NAMALWA (cell line): ENCODE measurements at places on chromosomes 16 and 17.
A peak's percentile ranks its signal among the peaks of the same experiment; 100 is the strongest.

DNA sequence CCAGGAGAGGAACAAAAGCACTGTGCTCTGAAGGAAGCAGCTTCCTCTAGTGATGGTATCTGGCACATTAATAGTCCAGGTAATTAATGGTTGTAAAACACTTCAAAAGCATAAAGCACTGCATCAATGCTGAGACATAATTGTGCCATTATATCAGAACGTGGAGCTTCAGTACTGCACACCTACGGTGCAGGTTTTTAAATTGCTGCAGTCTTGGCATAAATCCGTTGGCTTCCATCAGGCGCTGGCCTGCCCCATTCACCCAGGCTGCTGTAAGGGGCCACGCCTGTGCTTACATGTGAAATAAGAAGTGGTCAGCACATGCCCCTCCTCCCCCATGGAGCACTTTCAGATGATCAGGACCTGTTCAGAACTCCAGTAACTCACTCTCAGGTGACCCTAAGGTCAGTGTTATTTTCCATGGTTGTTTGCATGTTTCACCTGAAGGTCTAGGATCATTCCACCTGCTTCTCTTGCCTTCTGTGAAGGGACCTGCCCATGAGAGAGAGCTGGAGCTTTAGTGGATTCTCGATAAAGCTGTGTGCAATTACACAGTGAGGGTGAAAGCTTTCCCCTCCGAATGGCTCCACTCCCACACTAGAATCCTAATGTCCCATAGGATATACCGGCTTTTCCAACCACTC is 345.3 kb downstream of the CA10 start:
- no peak for DNase-seq

DNA sequence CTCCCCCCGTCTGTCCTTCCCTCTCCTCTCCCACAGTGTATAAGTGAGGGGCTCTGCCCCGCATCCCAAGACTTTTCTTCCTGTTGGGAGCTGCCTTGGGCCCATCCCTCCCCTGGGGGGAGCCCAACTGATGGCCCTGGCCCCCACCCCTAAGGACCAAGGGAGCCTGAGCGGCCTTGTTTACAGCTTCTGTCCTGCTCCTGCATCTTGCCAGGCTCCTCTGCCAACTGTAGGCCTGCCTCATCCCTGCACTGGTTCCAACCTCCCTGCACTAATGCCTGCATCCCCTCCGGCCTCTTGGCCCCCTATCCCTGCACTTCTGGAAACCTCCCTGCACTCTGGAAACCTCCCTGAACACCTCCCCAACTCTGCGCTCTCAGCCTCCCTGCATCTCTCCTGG is 1.4 kb upstream of the PAGR1 start:
- no peak for DNase-seq

DNA sequence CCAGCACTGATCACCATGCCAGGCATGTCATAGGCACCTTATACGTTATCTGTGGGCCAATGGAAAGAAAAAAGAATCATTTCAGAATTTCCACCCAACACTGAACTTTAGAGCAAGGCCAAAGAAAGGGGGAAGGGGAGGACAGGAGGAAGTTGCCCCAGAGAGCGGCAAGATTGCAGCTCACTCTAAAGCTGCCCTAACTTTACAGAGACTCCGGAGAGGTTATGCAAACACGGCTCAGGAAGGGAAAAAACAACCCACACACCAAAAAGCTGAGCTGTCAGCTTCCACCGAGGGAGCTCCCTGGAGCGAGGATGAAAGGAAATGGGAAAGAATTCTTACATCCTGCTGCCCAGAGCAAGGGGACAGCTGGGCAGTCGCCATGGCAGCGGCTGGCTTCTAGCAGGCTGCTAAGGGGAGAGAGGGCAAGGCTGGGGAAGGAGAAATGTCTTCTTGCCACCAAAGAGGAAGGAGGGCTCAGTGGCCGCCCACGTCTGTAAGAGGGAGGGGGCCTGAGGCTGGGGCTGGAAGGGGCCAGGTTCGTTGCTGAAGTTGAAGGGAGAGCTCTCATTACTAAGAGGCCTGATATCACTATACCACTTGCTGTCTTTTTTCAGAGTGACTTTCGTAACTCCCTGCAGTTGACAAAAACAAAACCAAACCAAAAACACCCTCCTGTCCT is 18.2 kb downstream of the COTL1 start:
- peak; percentile 71 for DNase-seq

DNA sequence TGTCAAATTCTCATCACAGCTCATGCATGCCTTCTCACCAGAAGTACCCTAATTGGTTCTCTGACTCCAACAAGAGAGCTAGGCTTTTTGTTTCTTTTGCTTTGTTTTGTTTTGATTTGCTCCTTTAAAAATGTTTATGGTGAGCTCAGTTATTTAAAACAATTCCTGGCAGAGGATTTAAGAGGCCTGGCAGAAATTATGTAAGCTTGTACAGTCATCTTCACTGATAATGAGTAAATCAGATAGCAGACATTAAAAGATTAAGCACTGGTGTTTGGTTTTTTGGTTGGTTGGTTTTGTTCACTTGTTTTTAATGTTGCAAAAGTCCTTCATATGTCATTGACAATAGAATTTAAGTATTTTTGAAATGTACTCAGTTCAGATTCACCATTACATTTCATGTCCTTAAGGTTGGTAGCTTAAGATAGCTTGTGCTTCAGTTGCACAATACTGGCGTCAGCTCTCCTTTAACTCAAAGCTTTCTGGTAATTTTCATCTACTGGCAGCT is 378.9 kb downstream of the CDH13 start:
- DNase-seq = no peak

DNA sequence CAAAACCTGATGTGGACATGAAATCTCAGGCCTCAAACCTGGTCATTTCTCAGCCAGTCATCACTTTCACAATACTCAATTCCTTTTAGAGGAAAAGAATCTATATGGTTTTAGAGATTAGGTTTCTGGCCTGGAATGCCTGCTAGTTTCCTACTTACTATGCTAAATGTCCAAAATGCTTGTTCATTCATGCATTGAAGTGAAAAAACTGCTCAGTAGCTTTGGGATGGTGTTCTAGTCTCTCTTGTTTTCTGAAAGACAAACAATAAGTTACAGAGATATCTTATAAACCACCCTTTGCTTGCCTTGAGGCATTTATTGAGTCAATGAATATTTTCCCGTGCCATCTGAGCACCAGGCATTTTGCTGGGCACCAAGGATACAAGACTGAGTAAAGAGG is 1146.5 kb upstream of the GOT2 start:
- no peak for DNase-seq

GRCh38 chr17:4297351-4297750 is 33.6 kb upstream of the ANKFY1 start:
- DNase-seq = no peak

- no peak for DNase-seq
Measured at GRCh38 chr17:61503961-61504360, 51.7 kb downstream of the TBX4 start.

DNA sequence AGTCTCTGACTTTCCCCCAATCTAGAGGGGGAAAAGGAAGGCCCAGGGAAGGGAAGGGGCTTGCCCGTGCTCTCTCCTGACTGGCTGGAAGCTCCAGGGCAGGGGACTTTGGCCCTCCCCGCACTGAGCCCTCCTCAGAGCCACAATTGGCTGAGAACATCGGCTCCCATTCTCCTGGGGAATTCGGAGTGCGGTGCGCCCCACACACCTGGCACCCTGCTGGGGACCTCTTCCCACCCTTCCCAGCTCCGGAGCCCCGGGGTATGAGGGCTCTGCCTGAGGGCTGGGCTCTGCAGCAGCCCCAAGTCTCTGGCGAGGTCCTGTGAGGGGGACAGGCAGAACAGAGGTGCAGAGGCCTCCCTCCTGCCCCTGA is 36.0 kb downstream of the PIMREG start:
- no peak for DNase-seq

GRCh38 chr17:27513849-27514248 is 57.6 kb downstream of the KSR1 start:
- no peak for DNase-seq

- no peak for DNase-seq
Measured at GRCh38 chr17:82655523-82655922, 7.3 kb upstream of the WDR45B start.

DNA sequence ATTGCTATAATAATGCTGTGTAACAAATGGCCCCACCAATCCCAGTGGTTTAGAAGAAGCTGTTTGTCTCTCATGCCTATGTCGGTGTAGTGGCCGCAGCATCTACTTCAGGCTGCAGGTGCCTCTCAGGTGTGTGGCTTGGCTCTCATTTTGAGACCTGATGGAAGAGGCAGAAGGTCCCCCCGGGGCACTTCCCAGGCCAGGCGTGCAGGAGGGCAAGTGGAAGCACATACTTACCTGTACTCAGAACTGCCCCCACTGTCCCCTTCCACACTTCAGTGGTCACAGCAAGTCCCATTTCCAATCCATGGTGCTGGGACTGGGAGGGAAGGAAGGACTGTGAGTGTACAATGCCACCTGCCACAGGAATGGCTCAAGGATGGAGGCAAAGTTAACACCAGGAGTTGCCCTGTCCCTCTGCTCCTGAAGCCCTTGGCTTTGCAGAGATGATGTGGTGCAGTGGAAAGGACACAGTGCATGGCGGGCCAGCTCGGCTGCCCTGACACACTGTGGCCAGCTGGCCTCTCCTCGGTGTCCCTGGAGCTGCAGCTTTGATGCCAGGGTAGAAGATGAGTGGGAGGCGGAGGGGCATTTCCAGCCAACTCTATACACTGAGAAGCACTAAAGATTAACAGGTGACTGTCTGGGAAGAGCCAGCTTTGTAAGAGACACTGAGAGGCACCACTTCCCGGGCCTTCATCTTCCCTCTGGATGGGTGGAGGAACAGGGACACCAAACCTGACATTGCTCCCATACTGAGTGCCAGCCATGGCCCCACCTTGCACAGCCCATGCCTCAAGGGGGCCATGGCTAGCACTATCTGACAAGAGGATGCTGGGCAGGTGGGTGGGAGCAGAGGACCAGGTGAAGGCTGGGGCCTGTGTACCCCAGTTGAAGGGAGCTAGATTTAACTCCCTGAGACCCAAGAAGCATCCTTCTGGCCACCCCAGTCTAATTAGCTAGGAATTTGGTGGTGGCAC is 105.9 kb downstream of the METRNL start:
- DNase-seq = no peak

DNA sequence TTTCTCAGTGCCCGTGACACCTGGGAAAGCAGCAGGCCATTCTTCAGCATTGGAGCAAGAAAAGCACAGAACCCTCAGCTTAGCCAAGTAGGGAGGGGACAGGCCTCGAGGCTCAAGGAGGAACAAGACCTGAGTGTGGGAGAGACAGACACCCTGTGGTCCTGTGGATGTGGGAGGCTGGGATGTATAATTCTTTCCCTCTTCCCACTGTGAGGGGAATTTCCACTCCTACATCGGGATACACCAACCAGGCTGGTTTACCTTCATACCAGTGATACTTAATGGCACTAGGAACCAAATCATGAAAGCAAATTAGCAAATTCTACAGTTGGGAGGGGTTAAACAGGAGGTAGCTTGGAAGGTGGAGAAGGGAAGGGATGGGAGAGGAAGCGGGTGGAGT is 41.7 kb downstream of the LYRM1 start:
- no peak for DNase-seq

- DNase-seq = no peak
Measured at GRCh38 chr16:83742124-83742899, 65.5 kb upstream of the HSBP1 start.

DNA sequence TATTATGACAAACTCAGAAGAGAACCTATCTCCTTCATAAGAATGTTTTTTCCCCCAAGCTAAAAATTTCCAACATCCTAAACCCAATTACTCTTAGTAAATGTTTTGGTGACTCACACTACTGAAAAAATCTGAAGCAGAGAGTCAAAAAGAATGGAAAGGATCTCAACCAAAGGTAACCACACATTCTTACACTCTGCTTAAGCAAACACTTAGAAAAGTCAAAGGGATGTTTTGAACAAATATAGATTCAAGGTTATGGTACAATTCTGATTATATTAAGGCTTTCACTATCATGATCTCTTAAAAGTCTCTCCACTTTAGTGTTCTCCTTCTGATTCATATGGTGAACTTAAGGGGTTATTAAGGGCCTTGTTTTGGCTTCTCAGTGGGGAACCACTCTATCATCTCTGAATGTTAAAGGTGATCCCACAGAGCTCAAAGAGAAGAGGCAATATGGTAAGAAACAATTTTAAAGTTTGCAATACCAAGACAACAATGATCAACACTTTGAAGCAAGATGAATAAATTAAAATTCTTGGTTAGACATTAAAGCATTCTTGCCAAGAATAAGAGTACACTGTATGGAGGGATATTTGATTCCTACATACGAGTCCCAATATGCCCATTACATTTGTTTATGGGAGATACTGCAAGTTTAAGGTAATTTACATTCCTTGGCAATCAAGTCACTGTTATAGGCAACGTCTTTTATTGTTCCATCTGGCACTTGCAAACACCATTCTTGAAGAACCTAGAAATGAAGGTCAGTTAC is 69.2 kb downstream of the CDC27 start:
- DNase-seq = no peak

DNA sequence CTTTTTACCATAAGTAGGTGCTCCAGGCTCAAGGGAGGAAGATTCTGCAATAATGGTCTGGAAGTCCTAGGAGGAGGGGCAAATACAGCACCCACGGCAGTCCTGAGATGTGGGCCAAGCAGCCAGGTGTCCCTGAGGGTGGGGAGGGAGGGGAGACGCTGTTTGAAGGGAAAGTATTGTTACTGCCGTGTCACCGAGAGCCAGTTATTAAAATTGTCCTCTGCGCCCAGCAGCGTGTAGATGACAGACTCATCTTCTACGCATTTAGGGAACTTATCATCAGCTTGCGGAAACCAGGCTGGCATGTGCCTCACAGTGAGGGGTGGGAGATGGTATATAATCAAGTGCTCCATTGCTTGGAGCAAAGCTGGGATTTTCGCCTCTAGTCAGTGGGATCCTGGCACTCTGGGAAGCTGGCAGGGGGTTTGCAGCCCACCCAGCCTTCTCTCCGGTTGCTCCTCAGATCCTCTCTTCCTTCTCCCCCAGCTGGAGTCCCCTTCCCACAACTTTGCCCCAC is 104.6 kb downstream of the OR1D5 start:
- DNase-seq = no peak

- peak; percentile 62 for DNase-seq
Measured at GRCh38 chr17:49861150-49861884, 13.4 kb upstream of the TAC4 start.

DNA sequence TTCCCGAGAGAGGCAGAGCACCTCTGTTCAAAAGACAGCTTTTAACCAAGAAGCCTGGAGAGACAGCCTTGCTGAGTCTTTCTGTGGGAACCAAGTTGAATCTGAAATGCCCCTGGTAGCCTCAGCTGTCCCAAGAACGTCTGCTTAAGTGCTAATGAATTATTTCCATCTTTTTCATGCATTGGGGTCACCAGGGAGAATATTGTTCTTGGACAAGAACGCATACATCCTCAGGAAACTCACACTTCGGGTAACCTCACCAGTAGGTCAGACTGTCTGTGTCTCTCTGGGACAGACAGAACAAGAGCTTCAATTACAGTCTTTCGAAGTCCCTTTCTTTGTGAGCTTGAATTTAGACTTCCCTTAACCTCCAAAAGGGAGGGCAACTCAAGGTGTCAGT is 134.6 kb upstream of the ADAMTS18 start:
- no peak for DNase-seq
